Panc1 (cell line): ENCODE measurements at places on chromosomes 6 and 20.

- no peak for DNase-seq
Measured at GRCh38 chr20:5870568-5870981, 79.8 kb downstream of the TRMT6 start.

GRCh38 chr20:19817017-19817416, 59.0 kb downstream of the RIN2 start:
- no peak for DNase-seq

DNA sequence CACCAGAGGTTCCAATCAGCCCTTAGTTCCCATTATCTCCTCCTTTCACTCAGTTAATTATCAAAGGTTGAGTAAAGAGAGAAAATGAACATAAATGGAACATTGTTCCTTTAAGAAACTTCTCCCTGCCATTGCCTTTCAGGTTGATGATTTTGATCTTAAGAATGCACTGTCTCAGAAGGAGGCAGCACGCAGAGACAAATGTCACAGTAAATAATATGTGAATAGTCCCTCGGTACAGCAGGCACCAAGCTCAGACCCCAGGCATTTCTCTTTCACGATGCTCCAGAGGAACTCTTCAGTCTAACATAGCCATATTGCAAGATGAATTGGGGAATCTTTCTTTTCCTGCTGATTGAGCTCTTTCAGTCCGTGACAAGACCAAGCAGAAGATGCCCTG, 435.3 kb upstream of the SPTLC3 start:
- no peak for DNase-seq

DNA sequence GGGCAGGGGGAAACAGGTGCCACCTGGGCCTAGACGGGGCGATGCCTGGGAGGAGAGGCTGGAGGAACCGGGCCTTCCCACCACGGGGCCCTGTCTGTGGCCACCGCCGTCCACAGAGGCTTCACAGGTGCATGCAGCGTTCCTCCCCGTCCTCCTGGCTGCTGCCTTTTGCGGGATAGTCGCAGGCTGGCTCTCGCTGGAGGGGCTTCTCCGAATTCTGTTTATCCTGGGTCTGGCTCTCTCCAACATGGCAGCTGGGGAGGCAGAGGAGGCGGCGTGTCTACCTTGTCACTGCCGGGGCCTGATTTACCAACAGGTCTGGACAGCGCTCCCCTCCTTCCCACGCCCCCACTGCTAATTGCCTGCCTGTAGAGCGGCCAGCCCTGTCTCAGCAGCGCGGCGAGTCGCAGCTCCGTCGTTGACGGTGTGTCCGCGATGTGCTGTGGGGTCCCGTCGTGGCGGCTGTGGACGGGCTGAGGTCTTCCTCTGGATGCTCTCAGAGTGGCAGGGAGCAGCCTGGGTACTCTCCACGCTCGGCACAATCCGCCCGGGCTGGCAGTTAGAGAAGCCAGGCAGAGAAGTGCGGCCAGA, 262.9 kb downstream of the TAF4 start:
- no peak for DNase-seq
